ENCODE measurements at places on chromosomes 16 and 17.

GRCh38 chr16:50445621-50446555 is 77.1 kb upstream of the BRD7 start:
- DNase-seq: no peak

GRCh38 chr16:55384288-55385247 is 60.6 kb downstream of the IRX6 start:
- no peak for DNase-seq

- DNase-seq: no peak
These were observed 14.5 kb downstream of the ZFHX3 start for GRCh38 chr16:73033271-73033998.

GRCh38 chr16:80725566-80726162 is 78.7 kb downstream of the CDYL2 start:
- DNase-seq: no peak

DNA sequence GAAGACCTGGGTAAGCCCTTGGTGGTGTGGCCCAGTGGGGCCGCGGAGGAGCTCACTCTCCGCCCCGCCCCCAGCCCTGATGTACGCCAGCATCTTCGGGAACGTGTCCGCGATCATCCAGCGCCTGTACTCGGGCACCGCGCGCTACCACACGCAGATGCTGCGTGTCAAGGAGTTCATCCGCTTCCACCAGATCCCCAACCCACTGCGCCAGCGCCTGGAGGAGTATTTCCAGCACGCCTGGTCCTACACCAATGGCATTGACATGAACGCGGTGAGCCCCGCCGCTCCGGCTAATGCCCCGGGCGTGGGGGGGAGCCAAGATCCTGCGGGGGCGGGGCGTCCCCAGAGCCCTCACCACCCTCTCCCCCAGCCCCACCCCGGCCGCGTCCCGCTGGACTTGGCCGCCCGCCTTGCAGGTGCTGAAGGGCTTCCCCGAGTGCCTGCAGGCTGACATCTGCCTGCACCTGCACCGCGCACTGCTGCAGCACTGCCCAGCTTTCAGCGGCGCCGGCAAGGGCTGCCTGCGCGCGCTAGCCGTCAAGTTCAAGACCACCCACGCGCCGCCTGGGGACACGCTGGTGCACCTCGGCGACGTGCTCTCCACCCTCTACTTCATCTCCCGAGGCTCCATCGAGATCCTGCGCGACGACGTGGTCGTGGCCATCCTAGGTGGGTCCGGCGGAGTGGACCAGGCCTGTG is 12.1 kb upstream of the DCAF7 start:
- DNase-seq: no peak

DNA sequence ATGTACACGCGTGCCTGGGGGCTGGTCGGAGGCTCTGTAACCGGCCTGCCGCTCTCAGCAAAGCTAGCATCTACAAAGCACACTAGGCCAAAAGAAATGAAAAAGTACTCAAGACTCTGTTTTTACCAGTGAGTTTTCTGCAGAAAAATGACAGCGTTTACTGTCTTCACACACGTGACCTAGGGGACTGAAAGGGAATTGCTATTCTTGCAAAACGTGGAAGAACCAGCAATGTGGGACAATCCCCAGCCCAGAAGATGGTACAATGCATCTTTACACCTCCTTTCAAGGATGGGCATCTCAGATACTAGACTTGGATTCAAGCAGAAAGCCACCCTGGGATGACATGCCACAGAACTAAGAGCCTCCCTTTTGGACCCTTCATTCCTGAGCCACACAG is 41.5 kb downstream of the NDEL1 start:
- DNase-seq: no peak

DNA sequence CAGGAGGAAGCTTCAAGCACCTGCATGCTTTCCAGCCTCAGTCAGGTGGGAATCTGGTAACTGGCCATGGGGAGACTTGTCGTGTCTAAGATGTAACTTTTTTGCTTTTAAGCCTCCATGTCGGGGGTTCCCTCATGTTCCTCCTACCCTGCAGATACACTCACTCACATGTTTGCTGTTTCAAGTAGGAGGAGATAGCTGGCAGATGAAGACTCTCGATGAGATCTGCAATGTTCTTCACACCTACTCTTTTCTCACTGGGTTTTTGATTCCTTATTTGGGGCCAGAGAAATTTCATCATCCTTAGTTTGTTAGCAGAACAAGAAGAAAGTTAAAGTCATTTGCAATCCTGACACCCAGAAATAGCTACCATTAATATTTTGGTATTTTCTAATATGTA is 24.7 kb downstream of the UTP4 start:
- no peak for DNase-seq

GRCh38 chr16:73285436-73286201 is 237.7 kb upstream of the ZFHX3 start:
- DNase-seq: no peak

DNA sequence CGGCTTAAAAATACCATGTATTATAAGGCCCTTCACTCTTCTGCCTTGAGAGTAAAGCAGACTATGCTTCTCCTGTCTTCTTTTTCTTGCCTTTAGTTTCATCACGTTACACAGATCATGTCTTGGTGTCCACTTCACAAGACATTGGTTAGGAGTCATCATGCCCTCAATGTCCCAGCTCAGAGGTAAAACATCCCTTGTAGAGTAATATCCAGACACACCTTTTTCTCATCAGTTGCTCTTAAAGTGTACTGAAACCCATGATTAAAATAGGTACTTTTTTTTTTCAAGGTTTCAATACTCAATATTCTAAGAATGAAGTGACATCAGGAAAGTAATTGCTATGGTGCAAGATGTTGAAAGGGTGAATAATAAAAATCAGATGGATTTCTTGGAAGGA is 267.8 kb downstream of the PMP22 start:
- no peak for DNase-seq

DNA sequence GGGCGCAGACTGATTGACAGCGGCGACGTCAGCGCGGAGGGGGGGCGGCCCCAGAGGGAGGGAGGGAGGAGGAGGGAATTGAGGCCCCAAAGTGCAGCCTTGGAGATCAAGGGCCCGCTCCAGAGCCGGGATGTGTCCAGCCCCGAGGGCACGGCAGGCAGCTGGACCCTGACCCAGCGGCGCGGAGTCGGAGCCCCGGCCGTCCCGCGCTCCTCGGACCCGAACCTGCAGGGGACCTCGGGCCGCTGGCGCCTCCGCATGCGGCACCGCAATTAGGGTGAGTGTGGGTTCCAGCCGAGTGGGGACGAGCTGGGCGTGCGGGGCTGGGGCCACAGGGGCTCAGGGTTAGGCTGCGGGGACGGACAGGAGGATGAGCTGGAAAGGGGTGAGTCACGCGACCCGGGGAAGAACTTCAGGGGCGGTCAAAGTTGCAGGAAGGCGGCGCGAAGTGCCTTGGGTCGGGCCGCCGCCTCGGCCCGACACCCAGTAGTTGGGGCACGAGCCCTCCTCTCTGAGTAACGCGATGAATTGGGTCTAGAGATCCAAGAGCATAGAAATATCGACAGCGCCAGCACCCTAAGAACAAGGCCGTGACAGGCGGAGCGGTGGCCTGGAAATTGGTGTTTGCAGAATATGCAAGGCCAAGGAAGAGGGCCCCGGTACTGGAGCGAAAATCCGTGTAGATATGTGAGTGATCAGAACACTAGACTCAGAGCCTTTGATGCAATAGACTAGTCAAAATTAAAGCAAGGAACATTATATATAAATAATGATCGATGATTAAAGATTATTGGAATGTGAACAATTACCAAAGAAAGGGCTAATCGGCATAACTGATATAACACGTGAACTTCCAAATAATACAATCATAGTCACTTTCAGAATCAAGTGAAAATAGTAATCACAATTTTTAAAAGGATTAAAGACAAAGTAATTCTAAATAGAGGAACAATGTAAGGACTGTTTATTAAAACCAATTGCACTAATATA is at the start of gene TBX4:
Gene TBX4 (plus strand): TSS at position 122 of the 990 bp plus-strand sequence. CDS start 4,069 bp downstream, outside the sequence.
- no peak for DNase-seq

GRCh38 chr17:1275962-1276736 is 3.3 kb upstream of the TRARG1 start:
- DNase-seq: no peak

GRCh38 chr17:32772453-32773025 is 104.4 kb downstream of the MYO1D start:
- DNase-seq: no peak

DNA sequence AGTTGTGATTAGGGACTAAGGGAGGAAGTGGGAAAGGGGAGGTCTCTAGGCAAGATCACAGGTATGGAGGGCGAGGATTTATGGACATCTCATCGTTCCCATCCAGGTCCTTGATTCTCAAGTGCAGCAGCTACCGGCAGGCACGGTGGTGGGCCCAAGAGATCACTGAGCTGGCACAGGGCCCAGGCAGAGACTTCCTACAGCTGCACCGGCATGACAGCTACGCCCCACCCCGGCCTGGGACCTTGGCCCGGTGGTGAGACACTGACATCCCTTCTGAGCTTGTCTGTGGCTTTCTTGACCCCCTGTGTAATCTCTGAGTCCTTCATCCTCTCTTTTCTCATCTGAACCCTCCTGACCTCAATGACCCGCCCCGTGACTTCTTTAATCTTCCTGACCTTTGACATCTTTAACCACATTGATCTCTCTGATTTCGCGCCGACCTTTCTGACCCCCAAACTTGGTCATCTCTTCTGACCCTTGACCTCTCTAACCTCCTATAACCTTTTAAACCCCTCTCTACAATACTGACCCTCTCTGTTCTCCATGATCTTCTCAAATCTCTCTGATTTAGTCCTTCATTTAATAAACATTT is 3.8 kb downstream of the PLD2 start:
- no peak for DNase-seq

DNA sequence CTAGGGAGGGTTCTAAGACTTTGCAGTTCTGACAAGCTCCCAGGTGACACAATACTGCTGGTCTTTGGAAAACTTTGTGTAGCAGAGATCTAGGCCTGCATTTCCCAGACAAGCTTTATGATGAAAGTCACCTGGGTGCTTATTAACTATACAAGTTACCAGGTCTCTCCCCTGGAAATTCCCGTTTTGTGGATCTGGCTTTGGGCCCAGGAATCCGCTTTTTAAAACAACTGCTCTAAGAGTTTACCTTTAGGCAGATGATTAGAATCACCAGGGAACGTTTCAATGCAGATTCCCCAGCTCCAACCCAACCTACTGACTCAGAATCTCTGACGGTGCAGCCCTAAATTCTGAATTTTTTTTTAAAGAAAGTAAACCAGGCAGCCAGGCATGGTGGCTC is 36.3 kb downstream of the MYH3 start:
- no peak for DNase-seq

- no peak for DNase-seq
These were observed 88.2 kb upstream of the HAS3 start for GRCh38 chr16:69017036-69017783.

- no peak for DNase-seq
These were observed 28.9 kb downstream of the IKZF3 start for GRCh38 chr17:39835038-39835786.

GRCh38 chr17:36017799-36018198 is at the start of gene CCL23:
TSS of gene CCL23 (minus strand) at chr17:36017972. CDS start at chr17:36017897, 75 bp downstream.
- no peak for DNase-seq

DNA sequence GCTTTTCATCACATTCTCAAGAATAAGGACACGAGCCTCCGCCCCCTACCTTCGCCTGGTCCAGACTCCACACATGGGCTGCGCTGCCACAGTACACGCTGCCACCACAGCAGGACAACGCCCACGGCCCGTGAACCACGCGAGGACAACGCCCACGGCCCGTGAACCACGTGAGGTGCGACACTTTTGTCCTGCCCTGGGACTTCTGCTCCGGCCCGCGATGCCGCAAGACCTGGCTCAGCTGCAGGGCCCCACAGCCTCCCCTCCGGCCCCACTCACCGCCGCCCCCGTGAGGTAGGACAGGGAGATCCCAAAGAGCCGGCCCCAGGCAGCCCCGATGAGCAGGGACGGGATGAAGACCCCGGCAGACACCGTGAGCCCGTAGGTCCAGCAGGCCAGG is 5.9 kb upstream of the CCDC154 start:
- DNase-seq: no peak

GRCh38 chr17:927611-928461 is 51.7 kb downstream of the NXN start:
- no peak for DNase-seq

GRCh38 chr17:1360975-1361374 is 39.0 kb downstream of the YWHAE start:
- DNase-seq: no peak

DNA sequence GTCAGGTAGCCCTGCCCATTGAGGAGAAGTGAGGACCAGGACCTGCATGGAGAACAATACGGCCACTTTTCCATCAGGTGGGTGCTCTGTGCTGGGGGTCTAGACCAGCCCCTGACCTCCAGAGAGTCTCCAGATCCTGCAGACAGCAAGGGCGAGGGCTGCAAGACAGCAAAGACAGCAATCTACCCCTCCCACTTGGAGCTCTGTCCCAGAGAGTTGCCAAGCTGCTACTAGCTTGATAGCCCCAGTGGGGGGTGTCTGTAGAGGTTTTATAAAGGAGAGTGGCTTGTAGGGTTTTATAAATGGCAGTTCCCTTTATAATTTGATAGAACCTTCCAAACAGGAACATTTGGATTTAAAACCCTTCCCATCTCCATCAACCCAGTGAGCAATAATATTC is 16.7 kb upstream of the SLFN11 start:
- DNase-seq: no peak

DNA sequence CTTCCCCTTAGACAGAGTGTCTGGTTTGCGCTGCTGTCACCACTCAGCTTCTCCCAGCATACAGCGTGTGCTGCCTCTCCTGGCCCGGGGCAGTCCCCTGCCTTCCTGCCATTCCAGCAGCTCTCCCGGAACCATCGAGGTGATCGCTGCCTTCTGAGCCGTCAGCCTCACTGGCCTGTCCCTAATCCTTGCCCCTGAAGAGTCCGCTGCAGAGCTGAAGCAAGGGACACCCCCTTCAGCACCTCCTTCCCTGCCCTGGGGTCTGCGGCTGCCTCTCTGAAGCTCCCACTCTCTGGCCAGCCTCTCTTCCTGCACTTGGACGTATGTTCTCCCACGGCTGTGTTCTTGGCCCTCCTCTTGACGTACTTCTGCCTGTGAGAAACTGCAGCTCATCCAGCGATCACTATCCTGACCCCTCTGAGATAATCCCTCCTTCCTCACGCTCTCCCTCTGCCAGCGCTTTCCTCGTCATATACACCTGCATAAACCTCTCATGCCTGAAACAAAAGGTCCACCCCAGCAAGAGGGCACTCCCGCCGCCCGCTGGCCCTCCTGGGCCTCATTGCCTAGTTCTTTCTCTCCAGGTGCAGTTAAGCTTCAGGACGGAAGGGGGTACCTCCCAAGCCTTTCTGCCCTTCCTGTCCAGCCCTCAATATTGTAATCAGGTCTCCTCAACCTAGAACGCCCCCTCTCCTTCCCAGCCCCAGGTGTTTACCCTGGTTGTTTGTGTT is 220.6 kb upstream of the CHMP6 start:
- DNase-seq: no peak

All from activated CD8-positive, alpha-beta memory T cell treated with anti-CD3 and anti-CD28 coated beads for 48 hours (primary cell).